ENCODE measurements at places on chromosomes 7 and 10.
A peak's percentile ranks its signal among the peaks of the same experiment; 100 is the strongest.

DNA sequence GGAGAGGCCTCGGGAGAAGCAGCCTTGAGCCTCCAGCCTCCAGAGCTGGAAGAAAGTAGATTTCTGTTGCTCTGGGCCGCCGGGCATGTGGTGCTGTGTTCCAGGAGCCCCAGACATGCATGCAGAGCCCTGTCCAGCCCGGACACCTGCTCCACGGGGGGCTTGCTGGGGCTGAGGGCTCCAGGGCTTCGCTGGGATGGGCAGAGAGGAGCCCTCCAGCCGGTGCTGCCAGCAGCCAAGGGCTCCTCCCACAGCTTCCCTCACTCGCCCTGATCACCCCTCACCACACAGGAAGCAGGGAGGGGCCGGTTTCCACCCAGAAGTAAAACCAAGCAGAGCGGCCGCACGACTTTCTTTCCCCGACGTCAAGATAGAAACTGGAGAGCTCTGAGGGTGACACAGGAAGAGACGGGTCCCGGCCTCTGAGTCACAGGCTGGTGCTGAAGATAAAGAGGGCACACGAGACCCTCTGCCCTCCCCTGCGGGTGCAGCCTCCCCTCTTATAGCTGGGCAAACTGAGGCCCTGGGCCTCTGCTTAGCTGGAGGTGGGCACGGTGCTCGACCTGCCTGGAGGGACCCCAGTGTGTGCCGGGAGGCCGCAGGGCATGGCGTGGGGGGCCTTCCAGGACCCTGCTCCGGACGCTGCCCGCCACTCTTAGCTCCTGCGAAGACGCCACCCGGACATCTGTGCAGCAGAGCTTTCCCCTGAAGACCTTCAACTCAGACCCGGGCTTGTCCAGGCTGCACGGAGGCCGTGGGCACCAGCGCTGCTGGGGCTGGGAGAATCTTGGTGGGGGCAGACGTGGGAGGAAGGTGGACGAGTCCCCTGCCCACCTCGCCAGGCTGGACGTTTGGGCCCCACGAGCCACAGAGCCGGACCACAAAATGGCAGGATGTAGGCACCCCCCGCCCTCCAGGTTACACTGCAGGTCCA is 31.1 kb downstream of the ADAP1 start:
- peak; percentile 78 for DNase-seq

DNA sequence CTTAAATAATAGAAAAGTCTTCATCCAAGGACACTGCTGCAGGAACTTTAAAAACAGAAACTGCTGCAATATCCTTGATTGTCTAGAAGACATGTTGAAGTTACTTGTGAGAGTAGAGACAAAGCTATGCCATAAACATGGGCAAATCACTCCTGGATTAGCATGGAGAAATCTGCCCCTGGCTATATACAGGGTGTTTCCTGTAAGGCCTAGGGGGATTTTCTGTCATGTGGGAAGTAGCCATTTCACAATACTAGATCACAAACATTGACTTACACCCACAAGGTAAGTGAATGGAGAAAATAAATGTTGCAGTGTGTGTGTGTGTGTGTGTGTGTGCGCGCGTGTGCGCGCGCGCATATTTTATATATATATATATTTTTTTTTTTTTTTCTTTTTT is 35.2 kb upstream of the PDK4 start:
- no peak for DNase-seq

- no peak for DNase-seq
Observed at GRCh38 chr7:149459540-149460452, 1.1 kb downstream of the ZNF777 start.

DNA sequence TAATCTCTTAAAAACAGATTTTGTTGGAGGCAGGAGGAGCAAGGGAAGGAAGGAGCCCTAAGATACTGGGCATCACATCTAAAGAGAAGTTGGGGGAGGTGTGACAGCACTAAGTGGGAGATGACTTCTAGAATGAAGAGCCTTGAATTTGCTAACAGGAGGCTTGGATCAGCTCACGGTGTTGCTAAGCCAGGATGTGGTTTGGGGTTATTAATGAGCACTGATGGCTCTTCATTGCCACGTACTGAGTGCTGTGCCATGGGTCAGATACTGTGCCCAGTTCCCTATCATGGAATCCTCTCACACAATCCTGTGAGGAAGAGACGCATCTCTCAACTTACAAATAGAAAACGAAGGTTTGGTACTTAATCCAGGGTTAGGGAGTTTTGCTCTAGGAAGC is 78.5 kb downstream of the C7orf25 start:
- DNase-seq: no peak

DNA sequence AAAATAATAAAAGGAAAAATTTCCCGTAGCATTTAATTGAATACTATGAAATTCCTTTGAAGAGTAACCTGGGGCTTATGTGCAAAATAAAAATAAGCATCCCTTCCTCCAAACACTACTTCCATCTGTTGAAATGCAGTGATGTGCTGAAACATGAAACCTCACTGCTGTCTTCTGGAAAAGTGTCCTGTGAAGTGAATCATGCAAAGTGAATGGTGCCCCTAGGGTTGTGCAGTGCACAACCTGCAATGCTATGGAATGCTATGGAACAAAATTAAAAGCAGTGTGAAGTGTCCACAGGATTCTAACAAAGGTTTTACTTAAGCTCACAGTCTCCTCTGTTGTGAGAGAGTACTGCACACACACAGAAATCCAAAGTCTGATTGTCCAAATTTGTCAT is 480.9 kb downstream of the ETV1 start:
- no peak for DNase-seq

DNA sequence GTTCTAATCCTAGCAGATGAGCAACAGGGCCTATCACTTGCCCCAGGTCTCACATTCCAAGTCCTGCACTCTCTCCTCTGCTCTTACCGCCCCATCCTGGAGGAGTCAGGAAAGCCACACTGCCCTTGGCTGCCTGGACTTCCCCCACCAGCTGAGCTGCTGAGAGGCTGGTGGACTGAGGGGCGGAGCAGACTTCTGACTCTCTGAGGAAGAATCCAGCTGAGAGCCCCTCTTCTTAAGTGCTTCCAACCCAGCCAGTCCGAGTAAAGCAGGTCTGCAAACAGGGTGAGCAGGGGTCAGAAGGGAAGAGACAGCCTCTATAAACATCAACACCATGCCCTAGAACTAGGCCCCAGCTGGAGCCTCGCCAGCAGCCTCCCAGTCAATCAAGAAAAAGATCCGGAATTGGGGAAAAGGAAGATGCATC is 92.4 kb upstream of the TMEM72 start:
- no peak for DNase-seq

DNA sequence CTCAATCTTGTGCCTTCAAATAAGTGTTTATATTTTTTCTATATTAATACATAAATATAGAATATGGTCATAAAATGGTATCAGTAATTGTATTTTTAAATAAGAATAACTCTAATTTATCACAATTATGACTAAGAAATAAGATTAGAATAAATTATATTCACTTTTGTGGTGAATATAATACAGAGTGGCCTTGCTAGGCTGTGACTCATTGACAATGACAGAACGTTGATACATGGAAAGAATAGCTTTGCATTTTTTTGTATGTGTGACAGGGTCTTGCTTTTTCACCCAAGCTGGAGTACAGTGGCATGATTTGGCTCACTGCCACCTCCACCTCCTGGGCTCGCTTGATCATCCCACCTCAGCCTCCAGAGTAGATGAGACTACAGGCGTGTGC is 47.8 kb upstream of the PCLO start:
- no peak for DNase-seq

DNA sequence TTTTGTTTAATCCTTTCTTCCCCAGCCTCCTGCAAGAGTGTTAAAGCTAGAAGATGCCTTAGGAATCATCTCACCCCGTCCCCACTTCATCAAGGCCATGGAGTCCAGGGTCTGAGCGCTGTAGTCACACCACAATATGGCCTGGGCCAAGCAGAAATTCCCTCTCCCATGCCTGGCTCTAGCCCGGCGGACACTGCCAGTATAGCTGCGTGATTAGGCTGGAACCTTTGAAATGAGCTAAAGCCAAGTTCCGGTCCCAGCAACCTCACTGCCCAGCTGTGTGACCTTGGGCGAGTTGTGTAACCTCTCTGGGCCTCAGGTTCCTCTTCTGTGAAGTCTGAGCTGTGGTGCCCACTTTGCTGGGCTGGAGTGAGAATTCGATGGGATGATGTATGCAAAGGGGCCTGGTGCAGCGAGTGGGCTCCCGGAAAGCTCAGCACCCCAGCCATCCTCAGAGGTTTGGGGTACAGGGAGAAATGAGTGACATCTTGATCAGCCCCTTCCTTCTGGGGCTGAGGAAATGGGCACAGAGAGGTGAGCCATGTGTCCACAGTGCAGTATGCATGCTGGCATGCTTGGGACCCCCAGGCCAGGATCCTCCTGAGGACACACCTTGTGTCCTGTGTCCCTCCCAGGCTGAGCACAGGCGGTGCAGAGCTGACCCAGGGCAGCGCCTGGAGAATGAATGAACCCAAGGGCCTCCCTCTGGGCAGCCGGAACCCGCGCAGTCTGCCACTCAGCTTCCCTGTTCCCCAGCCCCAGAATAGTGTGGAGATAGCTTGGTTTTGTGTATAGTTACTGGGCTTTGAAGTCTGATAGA is 118.6 kb downstream of the ZMIZ1 start:
- DNase-seq: no peak

Measured in CMK (cell line).